ENCODE measurements at places on chromosomes 5 and 9.

DNA sequence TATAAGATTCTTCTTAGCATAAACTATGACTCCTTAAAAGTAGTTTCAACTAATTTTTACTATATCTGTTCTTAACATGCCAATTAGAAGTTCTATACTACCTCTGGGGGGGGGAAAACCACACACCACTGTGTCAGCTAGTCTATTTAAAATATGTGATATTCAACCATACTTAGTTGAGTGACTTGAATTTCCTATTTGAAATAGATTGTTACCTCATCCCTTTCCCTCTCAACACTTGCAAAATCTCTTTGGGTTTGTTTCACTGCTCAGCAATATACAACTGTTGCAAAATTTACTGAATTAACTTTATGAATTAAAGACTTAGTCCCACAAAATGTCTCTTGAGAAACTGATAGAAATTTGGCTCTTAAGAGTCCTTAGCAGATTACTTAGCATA lies 151.1 kb upstream of the POU5F2 start:
- no peak for DNase-seq

GRCh38 chr9:73146111-73146815 lies 5.4 kb upstream of the ANXA1 start:
- no peak for DNase-seq

DNA sequence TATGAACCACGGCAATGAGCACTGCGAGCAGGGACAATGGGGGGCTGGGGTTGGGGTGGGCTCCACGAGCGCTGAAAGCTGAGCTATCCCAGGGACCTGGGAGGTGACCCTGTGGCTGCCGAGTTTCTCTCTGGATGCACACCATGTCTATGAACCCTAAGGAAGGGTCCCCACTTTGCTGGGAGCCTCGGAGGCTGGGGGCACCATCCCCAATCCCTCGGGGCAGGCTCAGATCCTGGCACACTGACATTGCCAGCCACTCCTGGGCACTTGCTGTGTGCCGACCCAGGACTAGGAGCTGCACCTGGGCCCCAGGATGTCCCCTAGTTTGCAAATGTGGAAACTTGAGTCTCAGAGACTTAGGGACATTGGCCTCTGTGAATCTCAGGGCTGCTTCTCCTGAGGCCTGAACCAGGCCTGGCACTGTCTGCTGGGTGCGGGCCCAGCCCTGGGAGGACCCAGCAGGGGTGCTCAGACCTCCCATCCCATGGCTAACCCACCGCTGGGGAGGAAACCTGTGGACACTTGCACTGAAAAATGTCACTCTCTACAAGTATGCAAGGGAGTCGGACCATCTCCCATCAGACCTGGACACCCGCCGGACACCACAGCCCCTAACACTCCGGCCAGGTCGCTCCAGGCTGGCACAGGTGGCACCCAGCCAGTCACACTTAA lies 13.0 kb upstream of the CAMSAP1 start:
- DNase-seq: no peak

DNA sequence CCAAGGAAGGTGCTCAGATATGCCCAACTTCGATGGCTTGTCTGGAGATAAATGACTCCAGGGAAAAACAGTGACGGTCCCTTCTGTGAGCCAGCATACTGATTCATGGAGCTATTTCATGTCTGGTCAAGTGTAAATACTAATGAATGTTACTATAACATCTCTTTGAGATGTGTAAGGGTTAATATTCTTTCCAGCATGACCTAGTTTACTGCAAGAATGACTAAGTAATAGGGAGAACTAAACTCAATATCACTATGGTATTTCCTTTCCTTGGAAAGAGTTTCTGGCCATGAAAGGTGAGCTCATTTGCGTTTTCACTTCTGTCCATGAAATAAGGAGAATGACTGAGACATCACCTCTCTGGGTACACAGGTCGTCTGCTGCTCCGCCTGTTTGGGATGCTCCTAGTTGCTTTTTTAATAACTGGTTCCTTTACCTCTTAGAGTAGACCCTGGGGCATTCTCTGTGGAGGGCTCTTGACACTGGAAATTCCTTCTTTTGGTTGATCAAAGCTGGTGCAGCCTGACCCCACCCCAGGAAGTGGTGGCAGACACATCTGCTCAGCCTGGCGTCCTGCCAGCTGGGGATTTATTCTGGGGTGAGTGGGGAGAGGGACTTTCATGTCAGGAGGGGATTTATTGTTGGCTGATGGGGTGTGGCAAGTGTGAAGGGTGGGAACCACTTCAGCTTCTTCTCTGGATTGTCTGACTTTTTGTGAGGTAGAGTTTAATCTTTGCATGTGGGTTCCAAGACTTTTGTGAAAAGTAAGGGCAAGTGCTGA lies 250.0 kb upstream of the MPDZ start:
- no peak for DNase-seq

GRCh38 chr9:131585375-131585774 lies 40.1 kb downstream of the PRRT1B start:
- no peak for DNase-seq

GRCh38 chr5:109421956-109422355 lies 12.2 kb upstream of the PJA2 start:
- DNase-seq: no peak

DNA sequence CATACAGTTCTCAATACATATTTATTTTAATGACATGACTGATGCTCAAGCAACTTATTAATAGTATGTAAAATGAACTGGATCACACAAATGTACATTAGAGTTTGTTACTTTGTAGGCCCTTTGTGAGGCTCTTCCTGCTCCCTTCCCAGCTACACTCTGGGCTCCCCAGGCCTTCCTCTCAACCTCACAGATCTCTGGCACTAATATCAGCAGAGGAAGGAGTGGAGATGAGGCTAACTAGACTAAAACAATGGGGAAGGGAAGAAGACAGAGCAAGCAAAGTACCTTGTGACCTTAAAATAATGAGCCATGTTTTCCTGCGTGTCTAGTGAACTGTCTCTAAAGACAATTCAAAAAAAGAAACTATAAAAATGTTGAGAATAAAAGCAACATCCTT lies 30.3 kb upstream of the TEK start:
- DNase-seq: no peak

GRCh38 chr5:115377468-115378217 lies 81.2 kb upstream of the CCDC112 start:
- DNase-seq: no peak

DNA sequence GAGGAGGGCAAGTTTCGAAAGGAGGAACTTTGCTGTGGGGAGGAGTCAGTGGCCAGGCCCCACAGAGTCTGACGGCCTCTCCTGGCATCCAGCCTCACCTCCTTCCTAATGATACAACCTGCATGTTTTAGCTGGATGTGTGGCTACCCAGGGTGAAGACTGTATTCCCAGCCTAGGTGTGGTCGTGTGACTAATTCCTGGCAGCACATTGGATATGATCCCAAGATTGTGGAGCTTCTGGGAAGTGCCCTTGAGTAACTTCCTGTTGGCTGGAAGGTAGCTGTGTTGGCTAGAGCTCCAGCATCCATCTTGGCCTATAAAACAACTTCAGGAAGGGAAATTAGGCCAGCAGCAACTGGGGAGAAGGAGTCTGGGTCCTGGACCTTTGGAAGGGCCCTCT lies 19.0 kb upstream of the LPCAT1 start:
- DNase-seq: peak; percentile 77

DNA sequence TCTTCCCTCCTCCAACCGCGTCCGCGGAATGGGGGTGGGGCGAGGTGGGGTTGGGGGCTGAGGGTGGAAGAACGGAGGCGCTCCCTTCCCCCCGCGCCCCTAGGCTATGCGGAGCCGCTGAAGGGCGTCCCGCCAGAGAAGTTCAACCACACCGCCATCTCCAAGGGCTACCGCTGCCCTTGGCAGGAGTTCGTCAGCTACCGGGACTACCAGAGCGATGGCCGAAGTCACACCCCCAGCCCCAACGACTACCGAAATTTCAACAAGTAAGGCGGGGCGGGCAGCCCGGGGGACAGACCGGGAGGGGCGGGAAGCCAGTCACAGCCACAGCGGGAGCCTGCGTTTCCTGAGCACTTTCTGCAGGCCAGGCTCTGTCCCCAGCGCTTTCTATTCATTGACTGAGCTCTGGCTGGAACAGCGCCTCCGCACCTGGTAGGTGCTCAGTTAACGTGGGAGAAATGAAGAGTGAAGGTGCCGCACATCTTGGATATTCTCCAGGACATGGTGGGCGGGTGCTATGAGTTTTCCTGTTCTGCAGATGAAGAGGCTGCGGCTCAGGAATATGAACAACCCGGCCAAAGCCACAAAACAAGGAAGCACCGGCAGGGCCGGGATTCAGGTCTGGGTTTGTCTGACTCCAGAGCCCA lies 11.3 kb downstream of the MYOZ3 start:
- peak; percentile 52 for DNase-seq

DNA sequence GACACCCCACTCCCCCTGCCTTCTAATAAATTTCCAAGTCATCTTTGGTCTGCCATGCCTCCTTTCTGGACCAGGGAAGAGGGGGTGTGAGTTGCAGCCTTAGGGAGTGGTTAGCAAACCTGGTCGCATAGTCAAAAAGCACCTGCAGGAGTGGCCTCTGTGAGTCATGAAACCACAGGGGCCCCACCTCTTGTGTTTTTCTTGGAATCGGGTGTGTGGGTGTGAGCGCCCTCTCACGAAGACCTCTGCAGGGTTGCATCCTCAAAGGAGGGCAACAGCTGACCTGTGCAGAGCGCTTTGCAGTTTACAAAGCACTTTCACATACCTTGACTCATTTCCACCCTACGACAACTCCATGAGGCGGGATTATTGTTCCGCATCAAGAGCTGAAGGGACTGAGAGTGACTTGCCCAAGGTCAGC lies 36.8 kb upstream of the TEX48 start:
- DNase-seq: peak; percentile 45

DNA sequence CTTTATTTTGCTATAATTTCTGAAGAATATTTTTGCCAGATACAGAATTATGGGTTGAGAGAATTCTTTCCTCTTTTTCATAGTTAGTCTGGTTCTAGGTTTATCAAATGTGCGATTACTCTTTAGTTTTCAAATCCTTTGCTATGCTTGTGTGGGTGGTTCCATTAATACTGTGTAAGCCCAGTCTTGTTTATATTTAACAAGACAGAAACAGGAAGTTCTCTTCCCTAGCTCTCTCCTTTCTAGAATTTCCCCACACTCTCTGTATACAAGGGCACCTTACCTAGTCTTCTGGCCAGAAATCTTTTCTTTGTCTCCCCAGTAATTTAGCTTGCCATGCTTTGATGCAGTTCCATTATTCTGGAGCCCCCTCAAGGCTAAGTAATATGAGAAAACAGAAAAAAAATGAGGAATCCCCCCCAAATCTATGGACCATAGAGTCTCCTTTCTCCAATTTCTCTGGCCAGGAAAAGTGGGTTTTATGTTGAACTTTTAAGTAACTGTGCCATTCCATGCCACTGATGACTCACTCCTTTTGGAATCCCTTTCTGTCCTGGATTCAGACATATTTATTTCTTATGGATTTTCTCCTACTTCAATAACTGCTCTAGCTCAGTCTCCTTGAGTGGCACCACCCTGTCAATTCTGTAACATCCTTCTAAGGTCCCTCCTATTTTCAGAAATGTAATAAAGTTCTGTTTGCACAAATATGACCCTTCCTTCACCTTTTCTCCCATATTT lies 1714.1 kb downstream of the EFNA5 start:
- DNase-seq: no peak

DNA sequence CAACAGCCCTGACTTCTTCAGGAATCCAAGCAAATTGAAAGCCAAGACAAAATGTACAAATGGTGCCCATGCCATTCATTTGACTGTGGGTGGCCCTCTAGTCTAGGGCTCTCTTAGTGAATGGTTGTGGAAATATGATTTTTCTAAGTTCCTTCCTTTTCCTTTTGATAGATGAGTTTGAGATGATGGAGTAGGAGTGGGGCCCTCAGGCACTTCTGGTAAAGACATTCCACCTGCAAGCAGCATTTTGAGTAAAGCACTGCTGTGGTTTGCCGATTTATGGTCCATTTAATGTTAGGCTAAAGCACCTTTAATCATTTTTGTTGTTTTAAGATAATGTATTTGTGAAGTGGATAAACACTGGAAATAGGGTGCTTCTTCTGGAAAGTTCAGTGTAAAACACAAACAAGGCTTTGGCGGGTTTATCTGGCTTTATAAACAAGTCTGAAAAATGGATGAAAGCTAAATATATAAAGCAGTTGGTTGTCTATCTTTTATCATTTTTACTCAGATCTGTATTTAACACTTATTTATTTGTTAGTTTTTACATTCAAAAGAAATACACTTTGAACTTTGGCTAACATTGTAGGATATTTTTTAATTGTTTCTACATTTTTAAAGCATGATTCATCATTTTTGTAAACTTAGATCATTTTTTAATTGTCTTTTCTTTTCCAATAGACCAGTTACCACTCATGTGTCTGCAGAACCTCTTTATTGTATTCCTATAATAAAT lies 213.5 kb downstream of the PJA2 start:
- DNase-seq: no peak

DNA sequence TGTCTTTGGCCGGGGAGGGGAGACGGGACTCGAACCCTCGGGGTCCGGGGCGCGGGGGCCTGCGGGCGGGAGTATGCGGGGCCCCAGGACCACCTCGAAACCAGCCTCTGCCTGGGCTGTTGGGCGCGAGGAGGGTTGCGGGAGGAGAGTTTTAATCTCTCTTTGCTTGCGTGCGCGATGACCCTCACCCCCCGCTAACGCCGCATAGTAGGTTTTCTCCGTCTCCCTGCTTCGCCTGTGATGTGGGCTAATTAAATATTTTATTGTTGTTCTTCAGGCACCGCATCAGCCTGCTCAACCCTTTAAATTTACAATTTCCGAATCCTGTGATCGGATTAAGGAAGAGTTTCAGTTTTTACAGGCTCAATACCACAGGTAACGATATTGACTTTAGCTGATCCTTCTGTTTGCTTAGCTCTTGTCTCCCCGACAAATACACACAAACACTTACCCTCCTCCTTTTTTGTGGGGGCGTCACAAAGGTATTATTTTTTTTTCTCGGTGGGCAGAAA lies 1.7 kb downstream of the TLE4 start:
- DNase-seq: peak; percentile 39

DNA sequence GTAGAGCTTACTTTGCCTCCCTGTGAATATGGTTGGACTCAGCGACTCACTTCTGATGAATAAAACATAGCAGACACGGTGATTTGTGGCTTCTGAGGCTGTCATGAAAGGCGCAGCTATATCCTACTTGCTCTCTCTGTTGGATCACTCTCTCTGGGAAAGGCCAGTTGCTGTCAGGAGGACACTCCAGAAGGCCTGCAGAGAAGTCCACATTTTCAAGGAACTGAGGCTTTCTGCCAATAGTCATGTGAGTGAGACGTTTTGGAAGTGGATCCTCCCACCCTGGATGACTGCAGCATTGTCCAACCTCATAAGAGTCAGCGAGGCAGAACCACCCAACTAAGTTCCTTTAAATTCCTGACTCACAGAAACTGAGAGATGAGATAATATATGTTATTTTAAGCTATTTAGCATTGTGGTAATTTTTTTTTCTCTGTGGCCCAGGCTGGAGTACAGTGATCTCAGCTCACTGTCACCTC lies 156.0 kb upstream of the MAST4 start:
- DNase-seq: no peak

Measured in colonic mucosa (tissue), 4 donors.